ENCODE measurements at places on chromosomes 12 and 14. TPM values are rescaled to one million over a fixed set of nuclear protein-coding genes. Genes with fewer than 3 reads are reported as not detected.
A peak's percentile ranks its signal among the peaks of the same experiment; 100 is the strongest.

The OVCH1 gene
- total RNA-seq: not detected

The EID3 gene
- total RNA-seq: 26.7 TPM

- peaks cover 31% of the 10 kb centered on the region for H3K4me1 ChIP-seq
- peak; percentile 62 for DNase-seq
- no peaks in the 10 kb centered on the region for H3K27me3 ChIP-seq
- no peak overlapping the region for H3K4me3 ChIP-seq
- no peak overlapping the region for H3K27ac ChIP-seq
Observed at GRCh38 chr12:49582850-49583249, 14.9 kb upstream of the MCRS1 start.

DNA sequence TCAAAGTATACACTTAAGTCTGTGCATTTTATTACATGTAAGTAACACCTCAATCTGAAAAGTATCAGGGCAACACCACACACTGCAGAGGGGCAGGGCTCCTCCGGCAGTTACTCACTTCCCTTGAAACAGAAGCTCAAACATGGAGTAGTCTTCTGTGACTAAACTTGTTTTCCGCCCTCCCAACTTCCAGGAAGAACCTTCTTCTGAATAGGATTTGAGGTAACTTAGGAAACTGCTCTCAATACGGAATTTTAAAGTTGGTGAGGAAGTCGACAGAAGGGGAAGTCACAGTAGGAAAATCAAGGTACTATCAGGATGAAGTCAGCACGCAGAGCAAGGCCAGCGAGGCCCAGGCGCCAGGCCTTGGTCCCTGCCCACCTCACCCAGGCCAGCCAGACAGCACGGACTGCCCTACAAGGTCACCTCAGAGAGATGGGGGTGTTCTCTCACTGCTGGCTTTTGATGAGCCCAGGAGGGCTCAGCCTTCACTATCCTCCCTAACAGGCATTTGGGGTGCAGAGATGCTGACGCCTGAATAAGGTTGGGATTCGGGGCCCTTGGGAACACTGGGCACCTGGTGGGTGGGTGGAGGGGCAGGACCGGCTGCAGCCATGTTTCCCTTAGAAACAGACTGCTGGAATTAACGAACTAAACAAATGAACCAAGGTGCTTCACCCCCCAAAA, 5.8 kb downstream of the ANKRD9 start:
- H3K4me3 ChIP-seq: no peak overlapping the region
- no peaks in the 10 kb centered on the region for H3K27me3 ChIP-seq
- peaks cover 31% of the 10 kb centered on the region for H3K36me3 ChIP-seq

- no peaks in the 10 kb centered on the region for H3K27me3 ChIP-seq
- peak; percentile 81 for DNase-seq
- no peaks in the 10 kb centered on the region for H3K36me3 ChIP-seq
- H3K4me3 ChIP-seq: peak overlapping the region; percentile 44
- H3K4me1 ChIP-seq: peaks cover 28% of the 10 kb centered on the region
Observed at GRCh38 chr12:124928095-124928911, 13.9 kb upstream of the UBC start.

The TOX4 gene
- total RNA-seq: 58.3 TPM

- no peak for DNase-seq
- no peak overlapping the region for H3K27ac ChIP-seq
- H3K27me3 ChIP-seq: no peaks in the 10 kb centered on the region
- H3K36me3 ChIP-seq: peaks cover 9% of the 10 kb centered on the region
- H3K4me1 ChIP-seq: peaks cover 17% of the 10 kb centered on the region
Observed at GRCh38 chr14:91333650-91334039, 84.0 kb downstream of the CCDC88C start.

The CLEC4E gene
- total RNA-seq: not detected

GRCh38 chr14:34361504-34362011, 100.5 kb downstream of the SPTSSA start:
- H3K4me3 ChIP-seq: no peak overlapping the region
- no peak overlapping the region for H3K27ac ChIP-seq
- DNase-seq: peak; percentile 32
- H3K36me3 ChIP-seq: no peaks in the 10 kb centered on the region
- H3K4me1 ChIP-seq: no peaks in the 10 kb centered on the region

DNA sequence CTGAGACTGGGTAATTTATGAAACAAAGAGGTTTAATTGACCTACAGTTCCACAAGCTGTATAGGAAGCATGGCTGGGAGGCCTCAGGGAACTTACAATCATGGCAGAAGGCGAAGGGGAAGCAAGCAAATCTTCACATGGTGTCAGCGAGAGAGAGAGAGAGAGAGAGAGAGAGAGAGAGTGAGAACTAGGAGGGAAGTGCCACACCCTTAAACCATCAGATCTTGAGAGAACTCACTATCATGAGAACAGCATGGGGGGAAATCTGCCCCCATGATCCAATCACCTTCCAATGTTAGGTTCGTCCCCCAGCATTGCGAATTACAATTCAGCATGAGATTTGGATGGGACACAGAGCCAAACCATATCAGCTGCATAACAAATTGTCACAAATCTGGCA, 96.7 kb downstream of the CHST11 start:
- no peaks in the 10 kb centered on the region for H3K27me3 ChIP-seq
- no peaks in the 10 kb centered on the region for H3K36me3 ChIP-seq
- DNase-seq: no peak
- H3K4me3 ChIP-seq: no peak overlapping the region

- H3K27me3 ChIP-seq: no peaks in the 10 kb centered on the region
- no peak overlapping the region for H3K27ac ChIP-seq
- no peak overlapping the region for H3K4me3 ChIP-seq
- no peak for DNase-seq
- H3K4me1 ChIP-seq: peaks cover 14% of the 10 kb centered on the region
Observed at GRCh38 chr12:26102953-26103352, 21.9 kb downstream of the BHLHE41 start.

The DDX54 gene
- total RNA-seq: 167 TPM

All from stomach (tissue), 19 donors.